ENCODE measurements at places on chromosomes 2 and 18.

DNA sequence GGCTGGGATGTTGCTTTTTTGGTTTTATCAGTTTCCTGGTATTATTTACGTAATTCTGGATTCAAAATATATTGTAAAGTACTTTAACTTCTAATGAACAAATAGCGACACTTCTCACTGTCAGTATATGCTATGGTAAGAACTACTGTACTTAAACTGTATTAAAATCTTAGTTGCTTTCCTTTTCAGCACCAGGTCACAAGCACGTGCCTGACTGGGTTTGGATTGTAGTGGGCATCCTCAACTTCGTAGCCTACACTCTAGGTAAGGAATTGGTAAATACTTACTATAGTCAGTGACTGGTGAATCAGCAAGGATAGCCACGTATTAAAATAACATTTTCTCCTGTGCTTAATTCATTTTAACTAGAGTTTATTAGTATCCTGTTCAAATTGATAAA, 20.4 kb upstream of the ADGRF3 start:
- no peak for ATAC-seq

DNA sequence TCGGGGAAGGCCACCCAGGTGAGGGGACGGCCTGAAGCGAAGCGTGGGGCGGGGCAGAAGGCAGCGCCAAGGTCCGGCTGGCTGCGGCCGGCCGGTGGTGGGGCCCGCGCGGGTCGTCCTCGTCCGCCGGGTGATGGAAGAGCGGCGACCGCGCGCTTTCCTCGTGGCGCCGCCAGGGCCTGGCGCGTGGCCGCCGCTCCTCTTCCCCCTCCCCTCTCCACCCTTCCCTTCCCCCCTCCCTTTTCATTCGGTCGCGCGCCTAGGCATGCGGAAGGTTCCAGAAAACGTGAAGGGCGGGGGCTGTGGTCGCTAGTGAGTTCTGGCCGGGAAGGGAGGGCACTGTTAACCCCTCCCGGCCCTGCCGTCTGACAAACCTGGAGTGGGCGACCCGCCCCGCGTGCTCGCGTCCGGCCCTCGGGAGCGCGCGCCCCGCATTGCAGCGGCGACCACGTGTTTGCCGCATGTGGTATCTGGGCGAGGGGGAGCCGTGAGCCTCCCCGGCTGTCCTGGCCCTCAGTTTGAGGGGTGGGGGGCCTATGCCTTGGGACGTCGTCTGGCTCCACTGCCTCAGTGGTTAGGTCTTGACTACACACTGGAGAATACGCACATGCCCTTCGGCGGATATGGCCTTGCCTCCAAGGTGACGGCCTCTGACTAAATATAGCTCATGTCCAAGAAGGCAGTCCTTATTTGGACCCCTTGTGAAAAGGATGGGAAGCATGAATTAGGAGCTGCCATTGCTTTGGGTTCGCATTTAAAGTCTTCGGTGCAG, 579 bp downstream of the MAT2A start:
- ATAC-seq, result peak; percentile 63

DNA sequence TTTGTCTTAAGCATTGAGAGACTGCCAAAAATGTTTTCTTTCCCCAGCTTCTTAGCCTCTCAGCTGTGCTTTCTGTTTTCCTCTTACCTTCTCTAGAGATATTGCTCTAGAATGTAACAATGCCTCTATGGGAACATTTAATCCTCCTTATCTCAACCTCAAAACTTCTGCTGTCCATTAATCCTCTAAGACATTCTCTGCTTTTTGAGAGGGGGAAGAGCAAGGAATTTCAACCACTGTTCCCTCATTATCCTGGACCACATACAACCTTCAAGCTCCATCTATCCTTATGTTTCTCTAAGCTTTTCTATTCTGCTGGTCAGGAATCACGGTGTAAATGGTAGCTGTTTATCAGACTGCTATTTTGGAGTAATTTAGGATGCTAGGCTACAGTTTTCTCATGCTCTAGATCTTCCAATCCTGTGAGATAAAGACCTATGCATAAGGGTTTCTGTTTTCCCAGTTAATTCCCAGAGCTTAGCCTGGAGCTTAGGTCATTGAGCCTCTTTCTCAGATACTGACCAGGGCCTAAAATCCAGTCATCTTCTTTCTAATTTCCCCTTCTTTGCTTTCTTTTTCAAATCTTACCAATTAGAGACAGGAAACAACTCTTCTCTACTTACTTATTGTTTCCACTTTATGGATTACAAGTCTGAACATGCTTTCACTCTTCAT, 282.0 kb downstream of the CALCRL start:
- ATAC-seq, result no peak

GRCh38 chr2:66665124-66665984, 230.4 kb downstream of the MEIS1 start:
- ATAC-seq, result no peak

GRCh38 chr2:29022679-29023078, 41.6 kb downstream of the TOGARAM2 start:
- no peak for ATAC-seq

GRCh38 chr2:28902584-28902983, 8.1 kb downstream of the WDR43 start:
- ATAC-seq, result no peak

DNA sequence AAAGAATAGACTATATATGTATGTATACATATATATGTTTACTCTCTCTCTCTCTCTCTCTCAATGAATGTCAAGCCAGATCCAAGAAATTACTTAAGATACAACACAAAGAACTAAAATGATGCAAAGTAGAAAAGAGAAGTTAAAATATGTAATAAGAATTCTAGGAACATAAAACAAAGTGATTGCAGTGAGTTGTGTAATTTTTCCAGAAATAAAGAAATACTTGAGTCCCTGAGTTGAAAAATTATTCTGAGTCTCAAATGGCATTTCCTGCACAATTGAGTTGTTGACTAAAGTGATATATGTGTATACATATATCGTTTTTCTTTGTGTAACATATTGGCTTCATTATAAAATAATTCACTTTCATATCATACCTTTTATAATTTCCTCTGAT, 262.4 kb downstream of the INSIG2 start:
- ATAC-seq, result no peak

- ATAC-seq, result no peak
Observed at GRCh38 chr2:40935349-40935748, 483.5 kb upstream of the SLC8A1 start.

- ATAC-seq, result no peak
Observed at GRCh38 chr2:5788447-5788846, 96.3 kb downstream of the SOX11 start.

DNA sequence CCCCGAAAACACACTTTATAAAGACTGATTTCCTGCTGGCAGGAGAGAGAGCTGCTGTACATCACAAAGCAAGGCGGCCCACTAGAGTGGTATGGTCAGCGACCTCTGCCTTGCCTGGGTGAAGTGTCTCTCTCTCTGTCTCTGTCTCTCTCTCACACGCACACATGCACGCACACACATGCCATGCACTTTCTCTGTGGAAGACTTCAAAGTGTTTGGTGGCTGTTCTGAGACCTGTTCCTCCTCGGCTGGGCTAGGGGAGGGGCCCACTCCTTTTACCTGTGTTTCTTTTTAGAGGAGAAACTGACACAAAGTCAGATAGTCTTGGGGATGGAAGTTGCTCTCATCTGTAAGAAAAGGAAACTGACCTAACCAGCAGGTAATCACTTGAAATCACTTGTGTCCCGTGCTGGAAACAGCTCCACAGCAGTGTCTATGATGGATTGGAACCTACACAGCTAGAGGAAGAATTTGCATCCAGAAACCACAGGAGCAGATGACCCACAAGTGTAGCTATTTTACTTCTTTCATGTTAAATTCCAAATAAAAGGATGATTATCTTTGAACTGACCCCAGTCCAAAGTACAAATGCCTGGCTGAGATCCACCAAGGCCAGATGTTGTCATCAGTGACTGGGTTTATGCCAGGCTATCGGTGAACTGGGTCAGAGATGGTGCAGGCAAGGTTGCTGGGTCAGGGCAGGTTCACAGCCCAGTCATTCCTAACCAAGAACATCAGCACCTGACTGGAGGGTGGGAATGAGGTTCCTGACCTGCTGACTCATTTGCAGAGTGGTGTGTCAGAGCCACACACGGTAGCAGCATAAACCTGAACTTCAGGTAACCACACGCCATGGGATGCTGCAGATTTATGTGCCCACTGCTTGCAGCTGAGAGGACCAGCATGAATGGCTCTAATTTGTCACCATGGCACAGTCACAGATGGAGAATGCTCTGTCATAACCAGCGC, 63.0 kb downstream of the NPAS2 start:
- ATAC-seq, result no peak

- peak; percentile 75 for ATAC-seq
Observed at GRCh38 chr2:69683170-69683971, 39.8 kb upstream of the AAK1 start.

DNA sequence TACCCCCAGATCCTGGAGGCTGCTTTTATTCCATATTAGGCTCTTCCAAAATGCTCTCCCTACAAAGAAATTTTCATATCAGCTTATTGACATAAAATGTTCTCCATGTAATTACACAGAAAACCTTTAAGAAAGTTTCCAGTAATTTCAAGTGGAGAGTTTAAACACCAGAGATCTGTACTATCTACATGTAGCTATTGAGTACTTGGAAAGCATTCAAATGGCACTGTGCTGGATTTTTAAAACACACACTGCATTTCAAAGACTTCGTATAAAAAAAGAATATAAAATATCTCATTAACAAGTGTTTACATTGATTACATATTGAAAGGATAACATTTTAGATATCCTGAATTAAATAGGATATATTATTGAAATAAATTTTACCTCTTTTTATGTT, 182.4 kb upstream of the ZNF521 start:
- ATAC-seq, result no peak

DNA sequence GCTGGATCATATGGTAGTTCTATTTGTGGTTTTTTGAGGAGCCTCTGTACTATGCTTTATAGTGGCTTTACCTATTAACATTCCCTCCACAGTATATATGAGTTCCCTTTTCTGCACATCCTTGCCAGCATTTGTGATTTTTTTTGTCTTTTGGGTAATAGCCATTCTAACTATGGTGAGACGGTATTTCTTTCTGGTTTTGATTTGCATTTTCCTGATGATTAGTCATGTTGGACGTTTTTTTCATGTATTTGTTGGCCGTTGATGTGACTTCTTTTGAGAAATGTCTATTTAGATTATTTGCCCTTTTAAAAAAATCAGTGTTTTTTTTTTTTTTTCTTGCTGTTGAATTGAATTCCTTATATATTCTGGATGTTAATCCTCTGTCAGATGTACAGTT, 31.1 kb downstream of the ACTR3 start:
- no peak for ATAC-seq

GRCh38 chr2:425947-426346, 138.1 kb upstream of the ALKAL2 start:
- ATAC-seq, result no peak

- peak; percentile 20 for ATAC-seq
Observed at GRCh38 chr18:12038082-12038638, 55.5 kb upstream of the ANKRD62 start.

DNA sequence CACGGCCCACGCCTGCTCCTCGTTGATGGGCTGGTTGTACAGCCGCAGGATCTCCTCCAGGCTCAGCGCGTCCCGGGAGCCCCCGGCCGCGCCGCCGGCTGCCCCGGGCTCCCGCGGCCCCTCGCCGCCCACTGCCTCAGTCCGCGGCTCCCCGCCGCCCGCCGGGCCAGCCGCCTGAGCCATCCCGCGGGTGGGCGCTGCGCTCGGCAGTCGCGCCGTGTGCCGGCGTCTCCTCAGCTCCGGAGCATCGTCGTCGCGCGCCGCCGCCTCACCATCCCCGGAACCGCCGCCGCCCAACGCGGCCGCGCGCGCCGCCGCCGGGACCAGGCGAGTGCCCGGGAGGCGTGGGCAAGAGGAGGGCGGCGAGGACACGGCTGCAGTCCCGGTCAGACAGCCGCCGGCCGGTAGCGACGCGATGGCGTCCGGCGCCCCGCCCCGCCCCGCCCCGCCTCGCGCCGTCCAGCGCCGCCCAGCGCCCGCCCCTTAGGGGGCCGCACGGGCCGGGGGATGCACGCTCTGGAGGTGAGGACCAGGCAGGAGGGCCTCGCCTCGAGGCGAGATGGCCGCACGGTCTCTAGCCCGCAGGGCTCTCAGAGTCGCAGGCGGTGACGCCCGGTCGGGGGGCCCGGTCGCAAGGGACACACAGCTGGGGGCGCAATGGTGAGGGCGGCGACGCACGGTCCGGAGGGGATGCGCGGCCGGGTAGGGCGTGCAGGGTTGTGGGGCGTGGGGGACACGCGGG, at the start of gene SPIRE1:
Gene SPIRE1, minus strand, starts transcription at position 424 of the 742 bp plus-strand sequence. Its CDS starts 241 bp downstream, at position 183.
- peak; percentile 90 for ATAC-seq

DNA sequence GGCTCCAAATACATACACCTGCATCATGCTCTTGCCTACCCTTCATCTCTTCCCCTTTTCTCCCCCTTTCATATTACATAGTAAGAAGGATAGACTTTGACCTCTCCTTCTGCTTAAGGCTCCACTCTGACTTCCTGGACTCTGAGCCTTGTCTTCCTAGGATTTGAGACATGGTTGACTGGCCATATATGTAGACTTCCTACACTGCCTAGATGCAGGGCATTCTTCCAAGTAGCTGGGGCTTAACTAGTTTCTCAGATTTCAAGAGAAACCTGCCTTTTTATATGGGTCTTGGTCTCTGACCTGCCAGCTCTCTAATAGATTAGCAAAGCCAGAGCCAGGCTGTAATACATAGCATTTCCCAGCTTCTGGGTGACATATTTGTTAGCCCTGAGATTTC, 35.4 kb upstream of the CYP26B1 start:
- ATAC-seq, result no peak

DNA sequence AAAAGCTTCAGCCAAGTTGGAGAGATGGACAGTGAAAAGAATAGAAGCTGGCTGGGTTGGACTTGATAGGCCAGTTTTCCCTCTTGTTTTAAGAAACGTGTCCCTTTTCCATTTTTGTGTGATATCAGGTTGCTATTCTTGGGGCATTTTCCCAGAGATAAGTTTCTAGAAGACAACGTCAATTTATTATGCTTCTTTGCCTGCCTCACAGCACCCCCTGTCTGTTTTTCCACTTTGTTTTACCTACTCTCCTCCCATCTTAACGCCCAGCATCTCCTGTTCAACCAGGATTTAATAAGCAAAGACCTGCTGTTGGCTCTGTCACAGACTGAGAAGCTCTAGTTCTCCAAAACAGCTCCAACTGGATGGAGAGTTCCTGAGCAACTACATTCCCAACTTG, 317.8 kb upstream of the ZNF521 start:
- no peak for ATAC-seq

DNA sequence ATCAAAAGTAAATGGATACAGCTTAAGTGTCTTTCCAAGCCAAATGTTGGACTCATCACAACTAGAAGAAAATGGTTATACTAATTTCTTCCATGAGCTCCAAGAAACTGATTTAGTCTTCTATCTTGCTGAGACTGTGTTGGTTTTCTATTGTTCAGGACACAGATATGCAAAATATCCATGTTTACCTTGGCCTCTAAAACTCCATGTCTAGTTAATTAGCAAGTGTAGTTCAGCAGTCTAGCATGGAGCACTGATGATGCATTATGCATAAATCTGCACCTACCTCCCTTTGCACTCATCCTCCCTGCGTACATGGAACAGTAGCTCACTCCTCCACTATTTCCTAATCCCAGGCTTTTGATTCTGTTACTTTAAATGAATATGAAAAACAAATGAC, 731.4 kb upstream of the CHAC2 start:
- ATAC-seq, result no peak

GRCh38 chr2:5937851-5938565, 245.8 kb downstream of the SOX11 start:
- no peak for ATAC-seq
